ENCODE measurements at places on chromosomes 5 and 9.
A peak's percentile ranks its signal among the peaks of the same experiment; 100 is the strongest.

- DNase-seq = no peak
Observed at GRCh38 chr5:65854925-65855324, 71.5 kb upstream of the ERBIN start.

GRCh38 chr5:131763968-131764367 is 32.8 kb downstream of the FNIP1 start:
- no peak for DNase-seq

DNA sequence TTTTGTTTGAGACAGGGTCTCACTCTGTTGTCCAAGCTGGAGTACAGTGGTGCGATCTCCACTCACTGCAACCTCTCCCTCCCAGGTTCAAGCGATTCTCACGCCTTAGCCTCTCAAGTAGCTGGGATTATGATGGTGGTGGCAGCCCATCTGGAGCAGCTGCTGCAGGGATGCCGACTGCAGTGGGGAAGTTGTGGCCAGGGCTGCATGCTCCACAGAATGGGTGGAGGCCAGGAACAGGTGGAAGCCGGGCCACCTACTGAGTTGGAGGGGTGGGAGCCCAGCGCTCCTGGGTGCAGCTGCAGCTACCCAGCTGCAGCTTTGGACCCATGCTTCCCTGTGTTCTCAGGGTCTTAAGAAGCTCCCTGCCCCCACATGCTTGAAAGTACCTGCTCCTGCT is 99.7 kb downstream of the SCAI start:
- no peak for DNase-seq

DNA sequence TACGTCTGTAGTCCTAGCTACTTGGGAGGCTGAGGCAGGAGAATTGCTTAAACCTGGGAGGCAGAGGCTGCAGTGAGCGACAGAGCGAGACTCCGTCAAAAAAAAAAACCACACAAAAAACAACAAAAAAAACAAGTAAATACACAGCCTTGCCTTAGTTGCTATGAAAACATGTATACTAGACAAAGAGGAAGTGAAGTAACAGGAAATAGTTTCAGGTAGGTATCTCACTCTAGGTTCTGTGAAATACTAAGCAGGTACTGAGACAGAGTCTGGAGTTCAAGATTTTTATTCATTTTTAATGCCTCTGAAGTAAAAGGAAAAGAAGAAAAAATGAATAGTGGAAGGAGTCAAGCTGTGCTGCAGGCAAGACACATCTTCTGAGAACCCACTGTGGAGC is 687.9 kb upstream of the RGMB start:
- DNase-seq = no peak

DNA sequence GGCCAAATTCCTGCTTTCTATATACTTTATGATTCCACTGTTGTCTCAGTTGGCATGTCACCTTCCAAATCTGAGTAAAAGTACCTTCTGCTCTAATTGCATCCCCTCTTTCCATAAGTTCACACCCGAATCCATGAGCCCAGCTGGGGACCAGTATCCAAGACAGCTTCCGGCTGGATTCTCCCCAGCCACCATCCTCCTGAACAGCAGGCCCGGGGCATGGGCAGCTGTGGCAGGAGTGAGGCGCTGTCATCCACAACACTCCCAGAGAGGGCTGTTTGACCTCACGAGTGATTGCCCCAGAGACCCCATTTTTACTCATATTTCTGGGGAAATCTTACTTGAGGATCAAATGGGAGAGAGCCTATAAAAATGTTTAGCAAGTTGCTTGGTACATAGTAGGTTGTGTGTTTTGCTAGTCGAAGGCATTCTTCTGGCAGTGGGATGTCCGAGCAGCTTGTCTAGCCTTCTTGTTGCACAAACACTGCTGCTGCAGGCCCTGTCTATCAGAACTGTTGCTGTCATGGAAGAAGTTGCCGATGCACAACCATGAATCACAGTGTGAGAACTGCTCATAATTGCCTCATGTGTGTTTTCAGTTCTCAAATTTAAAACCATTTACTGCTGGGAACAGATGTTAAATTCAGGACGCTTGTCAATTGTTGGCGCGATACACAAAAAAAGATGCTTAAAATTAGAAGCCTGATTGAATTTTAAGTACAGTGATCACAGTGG is 93.8 kb downstream of the HSPA4 start:
- DNase-seq = no peak

DNA sequence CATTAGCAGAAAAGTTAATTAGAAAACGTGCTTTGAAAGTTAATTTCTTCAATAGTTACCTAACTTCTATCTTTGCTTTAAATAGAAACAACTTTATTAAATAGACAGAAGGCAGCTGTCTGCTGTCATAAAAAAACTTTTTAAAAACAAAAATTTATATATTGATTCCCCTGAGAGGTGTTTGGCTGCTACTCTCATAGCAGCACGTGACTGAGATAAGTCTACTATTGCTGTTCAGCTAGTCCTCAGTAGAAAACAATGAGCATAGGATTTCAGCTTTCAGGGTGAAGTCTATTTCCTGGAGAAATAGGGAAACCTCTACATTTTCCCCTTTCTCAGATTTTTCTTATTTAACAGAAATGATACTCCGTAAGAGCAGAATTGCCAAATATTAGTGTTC is 135.0 kb upstream of the FBN2 start:
- no peak for DNase-seq

DNA sequence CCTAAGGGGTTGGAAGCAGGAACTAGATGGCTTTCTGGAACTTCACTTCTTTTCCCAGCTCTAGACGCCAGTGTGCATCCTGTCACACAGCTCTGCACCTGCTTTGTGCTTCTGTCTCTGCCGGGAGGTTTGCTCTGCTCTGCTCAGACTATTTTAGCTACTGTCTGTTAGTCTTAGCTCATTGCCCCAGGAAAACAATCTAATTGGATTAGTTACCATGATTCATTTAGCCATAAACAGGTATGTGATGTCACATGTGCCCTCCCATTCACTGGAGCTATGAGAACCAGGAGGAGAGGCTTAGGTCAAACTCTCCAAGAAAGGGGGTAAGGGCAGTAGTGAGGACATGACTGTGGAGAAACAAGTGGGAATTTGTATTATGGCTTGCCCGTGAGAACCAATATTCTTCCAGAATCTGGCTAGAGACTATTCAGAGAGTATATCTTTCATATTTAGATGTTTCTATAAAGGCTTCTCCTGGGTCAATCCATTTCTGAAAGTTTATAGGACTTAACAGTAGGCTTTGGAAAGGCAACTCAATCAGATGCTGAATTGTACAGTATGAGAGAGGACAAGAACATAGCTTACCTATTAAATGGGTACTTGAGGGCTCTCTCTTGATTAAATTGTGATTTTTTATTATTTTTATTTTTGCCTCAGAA is 22.4 kb upstream of the NREP start:
- DNase-seq = no peak

DNA sequence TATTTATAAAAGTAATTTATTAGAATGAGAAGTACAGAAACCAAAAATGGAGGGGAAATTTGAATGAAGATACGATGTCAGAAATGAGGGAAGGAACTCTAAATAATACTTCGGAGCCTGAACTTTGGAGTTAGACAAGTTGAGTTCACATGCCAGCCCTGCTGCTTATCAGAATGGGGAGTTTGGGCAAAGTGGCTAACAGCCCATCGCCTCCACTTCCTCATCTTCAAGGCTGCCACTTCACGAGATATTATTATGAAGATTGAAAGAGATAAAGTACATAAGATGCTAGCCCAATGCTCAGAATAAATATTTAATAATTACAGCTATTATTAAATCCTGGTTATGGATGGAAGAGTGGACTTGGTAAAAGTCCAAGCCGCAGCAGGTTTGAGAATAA is 56.2 kb upstream of the ABCA1 start:
- DNase-seq = no peak

- no peak for DNase-seq
Observed at GRCh38 chr9:136776947-136777346, 12.6 kb upstream of the LCN15 start.

DNA sequence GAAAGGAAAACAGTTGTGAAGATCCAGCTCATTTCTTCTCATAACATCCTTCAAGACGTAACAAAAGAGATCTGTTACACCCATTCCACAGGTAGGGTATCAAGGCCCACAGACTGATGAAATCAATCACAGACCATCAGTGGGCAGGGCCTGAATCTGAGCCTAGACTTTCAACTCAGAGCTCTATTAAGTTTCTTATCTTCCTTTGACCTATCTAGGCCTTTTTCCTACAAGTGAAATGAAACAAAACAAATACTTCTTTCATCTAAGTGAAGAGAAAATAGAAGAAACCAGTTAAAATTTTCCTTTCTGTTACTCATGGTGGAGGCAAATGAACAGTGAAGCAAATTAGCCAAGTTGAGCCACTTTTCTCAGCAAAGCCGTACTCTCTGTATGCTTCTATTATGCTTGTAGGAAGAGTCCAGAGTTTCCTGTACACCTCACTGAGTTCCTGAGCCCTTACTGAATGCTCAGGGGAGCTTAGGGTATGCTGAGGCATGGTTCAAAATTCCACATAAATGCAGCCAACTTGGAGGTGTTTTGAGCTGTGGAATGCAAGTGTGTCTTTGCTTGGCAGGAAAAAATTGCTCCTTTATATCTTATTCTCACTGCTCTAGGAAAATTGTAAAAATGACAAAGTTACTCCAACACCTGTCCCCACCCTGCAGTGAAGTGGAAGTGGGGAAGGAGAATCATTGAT is 91.9 kb downstream of the FEM1C start:
- DNase-seq = no peak

DNA sequence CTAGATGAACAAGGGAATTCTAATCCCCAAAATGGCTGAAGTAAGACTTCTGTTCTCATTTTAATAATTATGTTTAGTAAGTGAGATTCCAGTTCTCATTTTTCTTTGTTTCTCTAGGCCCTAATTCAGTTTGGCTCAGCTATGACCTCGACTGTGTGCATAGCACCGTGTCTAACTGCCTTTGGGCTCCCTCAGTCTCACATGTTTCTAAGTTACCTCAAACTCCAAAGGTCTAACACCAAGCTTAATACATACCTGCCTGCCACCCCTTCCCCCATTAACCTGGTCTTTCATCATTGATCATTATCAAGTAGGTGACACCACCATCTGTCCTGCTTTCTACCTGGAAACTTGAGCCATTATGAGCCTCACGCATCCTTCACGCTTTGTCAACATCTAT is 273.2 kb downstream of the SAXO1 start:
- DNase-seq = no peak

DNA sequence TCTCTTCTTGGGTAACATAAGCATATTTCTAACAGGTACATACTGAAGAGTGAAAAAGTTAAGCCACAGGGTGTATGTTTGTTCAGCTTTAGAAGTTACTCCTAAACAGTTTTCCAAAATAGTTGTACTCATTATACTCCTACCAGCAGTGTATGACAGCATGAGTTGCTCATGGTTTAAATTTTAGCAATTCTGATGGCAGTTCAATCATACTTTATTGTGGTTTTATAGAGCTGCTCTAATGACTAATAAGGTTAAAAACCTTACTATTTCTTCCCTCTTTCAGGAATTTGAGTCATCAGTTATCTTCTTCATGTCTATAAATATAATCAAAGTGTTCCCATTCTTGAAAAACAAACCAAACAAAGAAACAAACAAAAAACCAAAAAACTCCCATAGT is 81.5 kb downstream of the CAAP1 start:
- no peak for DNase-seq

DNA sequence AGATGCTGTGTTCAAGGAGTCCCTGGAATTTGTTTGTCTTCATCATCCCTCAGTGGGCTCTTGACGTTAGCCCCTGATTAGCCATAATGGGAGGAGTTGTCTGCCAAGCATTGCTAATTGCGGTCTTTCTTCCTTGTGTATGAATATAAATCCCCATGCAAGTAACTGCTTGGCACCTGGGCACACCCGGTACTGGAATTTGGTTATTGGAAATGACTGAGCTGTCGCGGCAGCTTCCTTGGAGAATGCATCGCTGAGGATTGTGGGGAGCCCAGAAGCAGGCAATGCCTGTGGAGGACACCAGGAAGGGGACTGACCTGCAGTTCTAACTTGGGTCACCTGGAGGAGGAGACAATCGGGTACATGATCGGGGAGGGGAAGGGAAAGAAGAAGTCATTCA is 53.3 kb upstream of the CTSL start:
- no peak for DNase-seq

- DNase-seq = peak; percentile 48
Observed at GRCh38 chr5:78647351-78647818, 1.2 kb downstream of the LHFPL2 start.

GRCh38 chr5:62155988-62156387 is 150.0 kb upstream of the KIF2A start:
- no peak for DNase-seq

GRCh38 chr9:136726631-136727191 is 14.3 kb downstream of the DIPK1B start:
- DNase-seq = no peak

- peak; percentile 75 for DNase-seq
Observed at GRCh38 chr5:160769301-160769700, 82.7 kb downstream of the ATP10B start.

DNA sequence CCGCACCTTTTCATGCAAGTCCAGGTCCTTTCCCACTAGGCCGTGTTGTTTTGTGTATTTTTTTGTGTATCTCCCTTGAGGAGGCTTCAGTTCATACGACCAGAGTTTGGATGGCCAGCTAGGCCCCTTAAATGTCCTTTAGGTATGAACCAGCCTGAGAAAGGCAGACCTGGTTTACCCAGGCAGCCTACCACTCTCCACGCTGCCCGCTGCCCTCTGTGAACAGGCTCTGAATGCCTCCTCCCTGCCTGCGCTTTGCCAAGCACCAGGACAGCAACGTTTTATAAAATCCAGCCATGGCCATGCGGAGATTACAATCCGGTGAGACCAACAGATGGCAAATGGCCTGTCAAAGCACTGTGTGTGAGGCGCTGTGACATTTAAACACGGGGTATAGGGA is 626 bp upstream of the CLTB start:
- DNase-seq = no peak

- DNase-seq = no peak
Observed at GRCh38 chr5:17196697-17197096, 20.7 kb upstream of the BASP1 start.

GRCh38 chr5:39475881-39476842 is 51.4 kb upstream of the DAB2 start:
- DNase-seq = no peak

DNA sequence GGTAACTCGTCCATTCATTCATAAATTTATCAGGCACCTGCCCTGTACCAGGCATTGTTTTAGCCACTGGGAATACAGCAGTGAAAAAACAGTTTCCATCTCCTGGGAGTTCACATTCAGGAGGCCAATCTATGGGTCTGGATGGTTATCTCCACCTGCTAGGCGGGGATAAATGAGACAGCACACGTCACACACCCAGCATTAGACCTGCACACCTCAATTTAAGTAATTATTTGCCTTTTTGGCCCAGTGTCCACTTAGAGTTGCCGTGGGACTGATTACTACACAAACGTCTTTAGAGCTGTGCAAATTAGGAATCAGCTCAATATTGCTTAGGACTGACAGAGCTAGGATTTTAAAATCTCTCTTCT is 46.1 kb downstream of the STK10 start:
- no peak for DNase-seq
